ENCODE measurements at places on chromosomes 1 and 21.

DNA sequence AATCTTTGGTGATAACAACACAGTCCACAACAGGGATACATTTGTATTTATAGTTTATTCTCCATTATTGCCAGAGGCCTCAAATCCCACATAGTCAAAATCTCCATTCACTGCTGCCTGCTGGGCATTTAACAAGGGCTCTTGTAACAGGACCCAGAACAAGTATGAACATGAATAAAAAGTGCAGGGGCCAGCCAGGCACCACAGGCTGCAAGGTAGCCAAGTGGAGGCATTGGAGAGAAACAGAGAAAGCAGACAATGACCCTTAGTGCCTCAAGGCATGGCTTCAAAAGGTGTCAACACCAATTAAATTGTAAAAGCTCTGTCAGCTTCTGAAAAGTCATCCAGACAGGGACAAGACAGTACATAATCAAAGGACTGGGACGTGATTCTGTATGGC lies 116.8 kb downstream of the ATP6V1G3 start:
- DNase-seq: no peak

DNA sequence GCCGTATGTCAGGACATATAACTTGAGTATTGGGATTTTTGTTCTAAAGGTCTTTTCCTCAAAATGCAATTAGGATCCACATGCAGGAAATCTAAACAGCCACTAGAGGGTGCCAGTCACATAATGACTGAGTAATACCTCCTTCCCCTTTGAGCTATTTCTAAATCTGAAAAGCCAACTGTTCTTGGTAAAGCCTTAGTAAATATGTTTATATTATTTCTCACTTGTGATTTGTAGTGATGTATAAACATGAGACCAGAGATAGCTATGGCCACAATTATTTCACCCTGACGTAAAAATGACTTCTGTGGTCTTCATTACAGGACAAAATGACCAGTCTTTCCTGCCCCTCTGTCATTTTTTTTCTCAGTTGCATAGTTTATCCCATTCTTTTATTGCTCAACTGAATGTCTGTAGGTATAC lies 41.0 kb upstream of the DR1 start:
- peak; percentile 64 for DNase-seq

DNA sequence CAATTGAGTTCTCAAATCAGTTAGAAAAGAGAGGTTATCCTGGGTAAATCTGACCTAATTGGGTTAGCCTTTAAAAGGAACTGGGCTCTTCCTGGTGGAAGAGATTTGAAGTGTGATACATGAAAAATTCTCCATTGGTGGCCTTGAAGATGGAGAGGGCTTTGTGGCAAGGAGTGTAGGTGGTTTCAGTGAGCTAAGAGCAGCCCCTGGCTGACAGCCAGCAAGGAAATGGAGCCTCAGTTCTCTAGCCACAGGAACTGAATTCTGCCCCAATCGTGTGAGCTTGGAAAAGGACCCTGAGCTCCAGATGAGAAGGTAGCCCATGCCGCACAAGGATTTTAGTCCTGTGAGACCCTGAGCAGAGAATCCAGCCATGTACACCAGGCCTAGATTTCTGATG lies 12.7 kb upstream of the HYI start:
- DNase-seq: no peak

- DNase-seq: no peak
These were observed 30.3 kb upstream of the PPP2R5A start for GRCh38 chr1:212254853-212255363.

- DNase-seq: no peak
These were observed 160.3 kb downstream of the ETS2 start for GRCh38 chr21:38965910-38966504.

- DNase-seq: no peak
These were observed 25.8 kb upstream of the KIF21B start for GRCh38 chr1:201049248-201049831.

DNA sequence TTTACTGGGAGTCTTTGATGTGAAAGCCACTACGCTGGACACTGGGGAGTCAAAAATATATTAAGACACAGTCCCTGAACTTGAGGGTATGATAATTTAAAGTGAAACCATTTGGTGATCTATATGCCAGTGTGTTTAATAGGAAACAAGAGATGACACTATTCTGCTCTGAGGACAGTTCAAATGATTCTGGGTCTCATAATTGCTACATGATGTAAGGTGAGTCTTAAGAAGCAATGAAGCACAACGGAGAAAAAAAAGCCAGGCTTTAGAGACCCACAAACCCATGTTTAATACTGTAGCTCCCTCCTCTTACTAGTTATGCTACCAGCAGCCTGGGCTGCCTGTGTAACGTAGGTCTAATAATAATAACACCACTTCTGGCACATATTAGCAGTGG lies 14.2 kb upstream of the LRRC8D start:
- no peak for DNase-seq

GRCh38 chr1:23242414-23242813 lies 25.1 kb upstream of the HTR1D start:
- DNase-seq: no peak

- DNase-seq: peak; percentile 16
These were observed 54.9 kb downstream of the DMRTA2 start for GRCh38 chr1:50368179-50369007.

DNA sequence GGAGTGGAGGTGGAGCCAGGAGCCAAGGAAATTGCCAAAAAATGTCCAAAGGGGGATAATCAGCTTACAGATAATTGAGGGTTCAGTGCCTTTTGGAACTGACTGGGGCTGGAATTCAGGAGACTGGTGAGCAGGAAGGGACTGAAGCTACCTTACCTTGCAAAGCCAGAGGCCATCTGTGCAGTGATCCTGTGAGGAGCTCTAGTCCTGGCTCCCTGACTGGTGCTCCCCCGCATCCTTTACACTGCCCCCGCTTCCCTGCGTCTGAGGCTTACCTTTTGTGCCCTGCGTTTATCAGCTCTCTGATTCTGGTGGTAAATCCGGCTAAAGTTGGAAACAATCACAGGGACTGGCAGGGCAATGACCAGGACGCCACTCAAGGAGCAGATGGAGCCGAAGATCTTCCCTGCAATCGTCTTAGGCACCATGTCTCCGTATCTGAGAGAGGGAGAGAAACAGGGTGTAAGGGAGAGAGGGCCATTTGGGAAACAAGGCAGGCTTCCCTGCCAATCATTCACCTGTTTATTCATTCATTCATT lies 31.0 kb downstream of the DDX20 start:
- DNase-seq: no peak

GRCh38 chr1:175434283-175434860 lies 241.8 kb upstream of the KIAA0040 start:
- no peak for DNase-seq

DNA sequence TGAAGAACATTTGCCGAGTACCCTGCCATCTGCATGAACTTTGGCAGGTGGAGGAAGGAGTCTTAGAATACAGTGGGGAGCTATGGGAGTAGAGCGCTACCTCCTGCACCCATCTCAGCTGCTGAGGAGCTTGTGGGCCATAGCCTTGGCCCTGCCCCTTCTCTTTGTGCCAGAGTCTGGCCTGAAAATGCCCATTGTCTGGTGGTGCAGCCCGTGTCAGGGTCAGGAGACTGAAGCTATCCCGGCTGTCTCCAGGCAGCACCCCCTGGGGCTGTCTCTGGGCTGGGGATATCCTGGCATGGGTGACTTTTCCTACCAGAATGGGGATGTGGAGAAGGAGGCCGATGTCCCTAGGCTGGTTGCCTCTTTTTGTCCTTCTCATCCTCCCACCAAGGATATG lies 7.3 kb downstream of the IPO13 start:
- no peak for DNase-seq

DNA sequence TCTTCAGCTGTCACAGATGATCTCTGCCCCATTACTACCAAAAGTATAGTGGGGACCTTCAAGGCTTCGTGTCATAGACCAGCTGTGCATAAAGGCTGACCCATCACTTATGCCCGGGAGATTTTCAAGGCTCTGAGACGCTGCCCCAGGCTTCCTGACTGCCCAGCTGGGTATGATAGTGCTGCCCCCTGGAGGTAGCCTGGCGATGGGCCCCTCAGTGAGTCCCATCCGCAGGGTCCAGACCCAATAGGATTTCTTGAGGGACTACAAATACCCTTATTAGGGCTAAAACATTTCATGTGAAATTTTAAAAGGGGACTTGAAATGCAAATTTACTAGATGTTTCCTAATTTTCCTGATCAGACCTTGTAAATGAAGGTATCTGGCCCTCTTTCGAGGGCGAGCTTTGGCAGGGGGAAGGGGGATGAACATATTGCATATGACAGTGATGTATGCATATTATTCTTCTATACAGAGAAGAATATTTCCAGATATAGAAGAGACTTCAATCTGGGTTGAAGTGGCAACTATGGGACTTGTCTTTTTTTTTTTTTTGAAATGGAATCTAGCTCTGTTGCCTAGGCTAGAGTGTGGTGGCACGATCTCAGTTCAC lies 11.7 kb upstream of the FCMR start:
- peak; percentile 80 for DNase-seq

DNA sequence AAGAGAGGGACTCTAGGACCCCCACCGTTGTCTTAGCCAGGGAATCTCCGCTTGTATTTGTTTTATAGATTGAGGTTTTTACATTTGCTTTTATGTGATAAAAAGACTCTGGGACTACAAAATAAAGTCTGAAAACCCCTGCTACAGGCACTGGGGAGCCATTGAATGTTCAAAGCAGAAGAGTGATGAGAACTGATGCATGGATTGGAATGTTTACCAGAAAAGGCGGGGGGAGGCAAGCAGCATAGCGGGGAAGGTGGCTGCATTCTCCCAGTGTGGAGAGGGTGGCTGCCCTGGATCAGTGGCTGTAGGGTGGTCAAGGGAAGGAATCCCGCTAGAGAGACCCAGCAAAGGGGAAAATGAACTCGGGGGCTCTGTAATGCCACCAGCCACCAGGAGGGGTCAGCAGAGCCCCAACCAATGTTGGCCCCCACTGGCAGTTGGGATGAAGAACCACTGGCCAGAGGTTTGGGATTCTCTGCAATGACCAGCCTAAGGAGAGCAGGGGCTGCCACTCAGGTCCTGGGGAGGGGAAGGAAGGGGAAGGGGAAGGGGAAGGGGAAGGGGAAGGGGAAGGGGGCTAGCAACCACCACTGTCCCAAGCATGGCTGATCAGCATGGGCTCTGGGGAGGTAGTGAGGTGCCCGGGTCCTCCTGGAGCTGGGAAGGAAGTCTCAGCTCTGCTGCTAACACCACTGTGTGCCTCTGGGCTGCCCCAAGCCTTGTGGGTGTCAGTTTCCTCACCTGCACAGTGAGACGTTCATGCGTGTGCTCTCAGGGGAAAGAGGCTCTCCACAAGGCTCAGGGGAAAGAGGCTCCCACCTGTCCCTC lies 19.2 kb upstream of the PEF1 start:
- DNase-seq: peak; percentile 62

DNA sequence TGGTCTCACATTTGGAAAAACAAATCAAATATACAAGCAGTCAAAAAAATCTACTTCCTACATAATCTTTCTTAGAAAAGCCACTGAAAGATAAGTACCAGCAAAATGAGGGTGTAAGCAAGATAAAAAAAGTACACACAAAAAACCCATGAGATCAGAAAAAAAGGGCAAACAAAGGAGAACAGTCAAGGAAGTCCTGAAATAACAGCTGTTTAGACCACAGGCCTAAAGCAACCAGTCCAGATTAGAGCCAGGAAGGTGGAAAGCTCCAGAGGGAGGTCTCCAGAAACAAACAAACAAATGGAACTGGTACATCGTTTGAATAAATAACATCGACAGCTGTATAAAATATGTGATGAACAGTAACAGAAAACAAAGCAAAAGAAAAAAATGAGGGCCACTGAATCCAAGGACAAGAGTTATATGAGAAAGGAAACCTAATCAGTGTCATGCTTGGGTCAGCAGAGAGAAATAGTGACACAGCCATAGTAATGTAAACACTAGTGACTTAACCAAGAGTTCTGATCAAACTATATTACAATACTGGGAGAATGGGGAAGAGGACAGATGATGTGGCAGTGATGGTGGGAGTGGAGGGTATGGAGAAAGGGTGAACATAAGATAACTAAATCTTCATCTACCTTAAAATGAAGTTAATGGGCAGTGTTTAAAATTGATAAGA lies 67.5 kb downstream of the NVL start:
- DNase-seq: no peak

DNA sequence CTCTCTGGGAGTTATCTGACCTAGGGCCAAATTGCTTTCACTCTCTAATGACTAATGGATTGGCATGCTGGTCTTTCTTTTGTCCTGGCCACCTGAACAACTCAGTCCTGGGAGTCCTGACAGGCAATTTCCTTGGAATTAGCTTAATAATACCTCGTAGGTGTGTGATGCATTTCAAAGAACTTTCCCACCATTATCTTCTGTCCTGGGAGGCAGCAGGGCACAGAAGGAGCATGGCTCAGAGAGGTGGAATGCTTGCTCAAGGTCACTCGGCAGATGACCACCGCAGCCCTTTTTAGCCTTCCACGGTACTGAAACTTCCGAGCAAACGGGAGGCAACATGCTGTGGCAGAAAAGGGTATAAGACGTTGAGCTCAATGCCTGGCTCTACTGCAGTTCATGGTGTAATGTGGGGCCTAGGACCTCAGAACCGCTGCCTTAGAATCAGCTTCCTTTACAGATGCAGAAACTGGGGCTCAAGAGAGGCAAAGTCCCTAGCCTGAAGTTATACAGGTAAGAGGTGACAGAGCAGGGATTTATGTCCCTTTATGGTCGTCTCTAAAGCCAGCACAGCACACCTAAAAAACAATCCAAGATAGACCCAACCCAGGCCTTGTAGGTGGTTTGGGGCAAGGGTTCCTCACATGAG lies 3.2 kb downstream of the ID3 start:
- DNase-seq: no peak

DNA sequence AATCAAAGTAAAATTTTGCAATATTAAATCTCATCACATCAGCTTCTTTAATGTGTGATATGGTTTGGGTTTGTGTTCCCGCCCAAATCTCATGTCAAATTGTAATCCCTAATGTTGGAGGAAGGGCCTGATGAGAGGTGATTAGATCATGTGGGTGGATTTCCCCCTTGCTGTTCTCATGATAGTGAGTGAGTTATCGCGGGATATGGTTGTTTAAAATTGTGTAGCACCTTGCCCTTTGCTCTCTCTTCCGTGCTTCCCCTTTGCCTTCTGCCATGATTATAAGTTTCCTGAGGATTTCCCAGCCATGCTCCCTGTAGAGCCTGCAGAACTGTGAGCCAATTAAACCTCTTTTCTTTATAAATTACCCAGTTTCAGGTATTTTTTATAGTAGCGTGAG lies 131.9 kb downstream of the ZNF326 start:
- DNase-seq: no peak

- DNase-seq: no peak
These were observed 34.4 kb downstream of the PALMD start for GRCh38 chr1:99680270-99680669.

DNA sequence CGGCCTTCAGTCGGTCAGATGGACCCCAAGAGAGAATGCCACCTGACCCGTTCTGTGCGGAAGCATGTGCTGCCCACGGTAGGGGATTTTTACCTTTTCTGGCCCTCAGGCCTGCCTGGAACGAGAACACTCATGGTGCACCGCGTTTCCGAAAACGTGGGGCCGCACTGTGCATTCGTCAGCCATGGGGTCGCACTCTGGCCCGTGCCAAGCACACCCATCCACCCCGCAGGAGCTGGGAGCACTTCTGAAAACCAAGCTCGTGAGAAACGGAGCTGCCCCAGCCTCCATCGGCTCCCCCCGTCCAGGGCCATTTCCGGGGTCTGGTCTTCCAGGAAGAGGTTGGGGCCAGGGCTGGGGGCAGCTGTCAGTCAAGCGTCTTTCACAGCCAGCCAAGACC lies 72.8 kb downstream of the PRDM16 start:
- no peak for DNase-seq

- DNase-seq: no peak
These were observed 18.3 kb downstream of the KIRREL1 start for GRCh38 chr1:158011714-158012113.

GRCh38 chr1:62194651-62195544 lies at the start of gene L1TD1:
L1TD1 (plus strand) TSS chr1:62194849; CDS start chr1:62206629, 11,780 bp downstream.
- DNase-seq: no peak

- DNase-seq: no peak
These were observed 48.6 kb upstream of the ASPM start for GRCh38 chr1:197195100-197195499.

Measured in stimulated activated CD4-positive, alpha-beta T cell treated with anti-CD3 and anti-CD28 coated beads, Interleukin-4, amount 100 ng/mL, for 24 hours (primary cell).